AG08395 (cell line): ENCODE measurements at places on chromosomes 1 and 21.
A peak's percentile ranks its signal among the peaks of the same experiment; 100 is the strongest.

DNA sequence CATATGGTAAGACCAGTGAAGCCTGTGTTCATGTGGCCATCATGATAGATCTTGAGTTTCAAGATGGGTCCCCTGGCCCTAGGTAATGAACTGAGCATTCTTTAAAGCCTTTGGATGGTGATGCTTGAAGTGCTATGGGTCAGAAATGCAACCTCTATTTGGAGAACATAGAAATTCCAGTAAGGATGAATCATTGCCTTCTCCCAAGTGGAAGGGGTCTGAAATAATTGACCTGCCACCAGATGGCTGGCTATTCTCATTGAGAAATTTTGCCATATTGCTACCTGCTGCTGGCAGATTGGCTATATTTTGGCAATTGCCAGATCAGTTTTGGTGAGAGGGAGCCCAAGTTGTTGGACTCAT is 739 bp upstream of the IFI6 start:
- peak; percentile 49 for DNase-seq

DNA sequence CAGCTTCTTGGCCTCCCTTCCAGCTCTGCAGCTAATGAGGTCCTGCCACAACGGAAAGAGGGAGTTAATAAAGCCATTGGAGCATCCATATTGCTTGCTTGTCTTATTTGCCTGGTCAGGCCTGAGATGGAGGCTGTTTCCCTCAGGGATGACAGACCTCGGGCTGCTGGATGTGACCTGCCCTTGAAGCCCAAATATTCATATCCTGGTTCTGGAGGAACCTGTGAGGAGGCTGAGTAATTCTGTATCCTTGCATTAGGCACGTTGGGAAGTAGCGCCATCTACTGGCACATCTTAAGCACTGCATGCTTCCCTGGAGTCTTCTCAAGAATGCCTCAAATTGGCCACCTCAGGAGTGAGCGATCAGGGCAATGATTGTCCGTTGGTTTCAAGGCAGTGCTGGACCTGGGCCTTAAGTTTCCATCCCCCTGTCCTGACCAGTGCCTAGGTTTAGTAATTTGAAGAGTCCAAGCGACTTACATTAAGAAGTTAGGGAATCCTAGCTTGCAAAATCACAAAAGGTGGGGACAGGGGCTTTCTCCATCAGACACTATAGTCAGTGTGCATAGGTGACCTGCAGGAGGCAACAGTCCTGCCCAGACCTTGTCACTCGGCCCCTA is 13.8 kb upstream of the NASP start:
- peak; percentile 81 for DNase-seq

- peak; percentile 74 for DNase-seq
Observed at GRCh38 chr1:59446257-59446901, 149.5 kb downstream of the FGGY start.

- no peak for DNase-seq
Observed at GRCh38 chr1:247317702-247318101, 14.0 kb downstream of the ZNF496 start.

GRCh38 chr1:21665711-21666575 is 3.2 kb downstream of the RAP1GAP start:
- peak; percentile 41 for DNase-seq

- DNase-seq: no peak
Observed at GRCh38 chr1:45317166-45317565, 9.5 kb upstream of the HPDL start.

DNA sequence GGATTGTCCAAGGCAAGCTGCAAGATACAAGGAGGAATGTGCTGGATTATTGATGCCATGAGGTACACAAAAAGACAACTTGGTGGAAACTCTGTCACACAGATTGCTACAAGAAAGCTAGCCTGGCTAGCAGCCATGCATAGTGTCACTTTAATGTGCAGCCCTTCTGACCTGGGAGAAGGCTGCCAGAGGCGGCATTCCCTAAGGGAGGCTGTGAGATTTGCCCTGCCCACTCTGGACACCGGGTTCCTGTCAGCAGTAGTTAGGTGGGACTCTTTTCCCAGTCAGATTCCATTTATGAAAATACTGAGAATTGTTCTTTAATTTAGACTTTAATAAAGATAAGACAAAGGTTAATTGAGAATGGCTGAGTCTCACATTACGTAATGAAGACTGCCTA is 47.8 kb upstream of the SYT6 start:
- DNase-seq: no peak

- no peak for DNase-seq
Observed at GRCh38 chr1:44932151-44932550, 54.2 kb downstream of the EIF2B3 start.

GRCh38 chr1:199690496-199690895 is 337.0 kb upstream of the NR5A2 start:
- no peak for DNase-seq

GRCh38 chr1:232074265-232074664 is 447.7 kb downstream of the DISC1 start:
- DNase-seq: no peak

- peak; percentile 53 for DNase-seq
Observed at GRCh38 chr1:245154429-245155271, at the start of gene KIF26B. Gene KIF26B, plus strand, starts transcription at chr1:245154985. Its CDS starts 440 bp downstream, at chr1:245155425.

DNA sequence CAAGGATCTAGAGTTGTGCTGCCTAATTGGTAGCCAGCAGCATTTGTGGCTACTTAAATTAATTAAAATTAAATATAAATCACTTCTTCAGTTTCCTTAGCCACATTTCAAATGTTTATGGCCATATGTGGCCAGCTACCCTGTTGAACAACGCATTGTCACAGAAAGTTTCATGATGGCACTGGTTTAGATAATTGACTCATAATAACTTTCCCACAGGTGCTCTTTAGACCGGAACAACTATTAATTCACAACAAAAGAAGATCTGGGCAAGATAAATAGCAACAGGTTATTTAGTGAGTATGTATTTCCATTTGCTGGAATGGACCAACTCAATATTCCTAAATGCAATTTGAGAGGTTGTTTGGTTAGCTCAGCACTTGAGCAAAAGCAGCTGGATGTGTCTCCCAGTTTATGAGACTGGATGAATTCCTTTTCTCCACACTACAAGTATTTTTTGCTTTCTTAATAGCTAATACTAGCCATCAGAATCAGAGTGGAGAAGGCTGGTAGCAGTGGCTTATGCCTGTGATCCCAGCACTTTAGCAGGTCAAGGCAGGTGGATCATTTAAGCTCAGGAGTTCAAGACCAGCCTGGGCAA is 3.7 kb upstream of the AMIGO1 start:
- DNase-seq: no peak

DNA sequence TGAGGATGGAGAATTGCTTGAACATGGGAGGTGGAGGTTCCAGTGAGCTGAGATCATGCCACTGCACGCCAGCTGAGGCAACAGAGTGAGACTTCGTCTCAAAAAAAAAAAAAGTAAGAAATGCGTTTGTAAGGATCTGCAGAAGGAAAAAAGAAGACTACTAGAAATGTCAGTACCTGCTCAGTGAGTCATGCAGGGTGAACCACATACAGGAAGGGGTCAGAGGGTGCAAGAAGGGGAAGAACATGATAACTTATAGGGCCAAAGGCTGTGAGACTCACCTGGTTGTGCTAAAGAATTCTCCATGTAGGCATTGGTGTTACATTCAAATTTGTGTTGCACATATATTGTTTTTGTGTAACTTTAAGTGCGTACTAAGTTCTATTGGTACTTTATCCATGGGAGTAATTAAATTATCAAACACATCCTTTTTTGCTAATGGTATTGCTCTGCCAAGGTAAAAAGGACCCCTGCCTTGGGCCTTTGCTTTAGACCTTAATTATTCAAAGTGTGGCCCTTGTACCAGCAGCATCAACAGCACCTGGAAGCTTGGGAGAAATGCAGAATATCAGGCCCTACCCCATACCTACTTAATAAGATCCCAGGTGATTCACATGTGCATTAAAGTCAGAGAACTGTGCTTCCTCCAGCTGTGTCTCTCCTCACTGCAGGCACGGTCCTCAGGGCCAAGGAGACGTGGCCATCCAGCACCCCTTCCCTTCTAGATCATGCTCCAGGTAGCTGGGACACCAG is 96.4 kb upstream of the PPP2R5A start:
- DNase-seq: no peak

DNA sequence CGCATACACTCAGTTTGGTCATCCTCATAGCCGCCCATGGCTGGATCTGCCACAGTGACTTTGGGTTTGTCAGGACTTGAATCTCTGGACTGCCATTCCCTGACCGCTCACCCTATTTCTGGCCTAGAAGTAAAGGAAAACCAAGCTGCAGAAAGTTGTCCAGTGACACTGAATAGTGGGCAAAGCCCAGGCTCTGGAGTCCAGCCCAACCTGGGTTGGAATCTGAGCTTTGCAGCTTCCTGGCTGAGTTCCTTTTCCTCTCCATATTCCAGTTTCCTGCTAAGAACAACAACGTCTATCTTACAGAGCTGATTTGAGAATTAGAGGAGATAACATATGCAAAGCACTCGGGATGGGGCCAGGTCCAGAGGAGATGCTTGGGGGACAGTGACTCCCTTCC is 15.6 kb upstream of the EIF4G3 start:
- no peak for DNase-seq

- DNase-seq: no peak
Observed at GRCh38 chr21:36730291-36731281, 31.7 kb downstream of the SIM2 start.

- DNase-seq: peak; percentile 83
Observed at GRCh38 chr1:214445831-214446614, 105.4 kb downstream of the PTPN14 start.

DNA sequence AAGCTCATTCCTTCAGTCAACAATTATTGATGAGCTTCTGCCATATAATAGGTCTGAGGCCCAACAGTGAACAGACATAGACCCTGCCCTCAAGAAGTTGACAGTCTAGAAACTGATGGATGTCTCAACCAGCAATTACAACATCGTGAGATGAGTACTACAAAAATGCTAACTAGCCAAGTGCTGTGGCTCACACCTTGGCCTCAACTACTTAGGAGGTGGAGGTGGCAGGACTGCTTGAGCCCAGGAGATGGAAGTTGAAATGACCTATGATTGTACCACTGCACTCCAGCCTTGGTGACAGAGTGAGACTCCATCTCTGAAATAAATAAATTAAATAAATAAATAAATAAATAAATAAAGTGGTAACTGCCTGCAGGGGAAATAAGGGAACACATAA is 11.7 kb upstream of the PTP4A2 start:
- DNase-seq: no peak

DNA sequence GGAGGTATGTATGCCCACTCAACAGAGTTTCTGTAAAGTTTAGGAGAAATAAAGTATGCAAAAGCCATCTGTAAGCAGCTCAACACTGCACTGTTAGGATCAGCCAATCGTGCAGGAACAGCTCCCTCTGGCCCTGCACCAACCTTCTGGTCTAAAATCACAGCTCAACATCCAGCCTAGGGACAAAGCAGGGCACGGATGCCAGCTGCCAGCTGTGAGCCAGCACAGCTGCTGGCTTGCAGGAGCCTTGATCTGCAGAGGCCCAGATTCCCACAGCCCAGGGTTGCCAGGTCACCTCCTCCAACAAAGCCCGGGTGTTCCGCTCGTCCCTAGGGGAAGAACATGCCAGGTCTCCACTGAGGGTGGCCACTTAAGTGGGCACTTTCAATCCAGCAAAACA is 8.6 kb downstream of the ACOT7 start:
- DNase-seq: no peak

DNA sequence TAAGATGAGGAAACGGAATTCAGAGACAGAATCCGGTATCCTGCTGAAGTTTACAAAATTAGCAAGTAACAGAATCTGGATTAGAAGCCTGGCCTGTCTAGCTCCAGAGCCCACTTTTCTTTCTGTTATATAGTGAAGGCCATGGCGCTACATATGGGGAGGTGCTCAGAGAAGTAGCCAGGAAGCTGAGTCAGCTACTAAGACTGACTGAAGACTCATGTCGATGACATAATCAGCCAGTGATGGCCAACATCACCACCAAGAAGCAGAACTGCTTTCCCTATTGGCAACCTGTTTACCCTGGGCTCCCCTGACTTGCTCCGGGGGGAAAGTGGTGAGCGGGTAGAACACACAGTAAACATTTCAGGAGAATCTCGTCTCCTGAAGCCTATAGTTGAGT is 18.8 kb downstream of the LRRC52 start:
- DNase-seq: no peak

DNA sequence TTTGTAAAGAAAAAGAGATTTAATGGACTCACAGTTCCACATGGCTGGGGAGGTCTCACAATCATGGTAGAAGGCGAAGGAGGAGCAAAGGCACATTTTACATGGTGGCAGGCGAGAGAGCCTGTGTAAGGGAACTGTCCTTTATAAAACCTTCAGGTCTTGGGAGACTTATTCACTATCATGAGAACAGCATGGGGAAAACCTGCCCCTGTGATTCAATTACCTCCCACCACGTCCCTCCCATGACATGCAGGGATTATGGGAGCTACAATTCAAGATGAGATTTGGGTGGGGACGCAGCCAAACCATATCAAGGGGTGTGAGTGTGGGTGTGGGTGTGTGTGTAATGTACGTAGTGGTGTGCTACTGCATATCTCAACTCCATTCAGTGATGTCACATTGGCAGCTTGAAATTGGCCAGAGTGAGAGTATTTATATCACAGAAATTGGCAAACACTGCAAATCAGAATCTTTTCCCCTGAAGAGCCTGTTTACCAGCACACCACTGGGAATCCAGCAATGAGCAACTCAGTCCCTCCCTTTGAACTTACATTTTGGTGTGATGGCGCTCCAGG is 5.4 kb downstream of the ARHGEF10L start:
- no peak for DNase-seq

DNA sequence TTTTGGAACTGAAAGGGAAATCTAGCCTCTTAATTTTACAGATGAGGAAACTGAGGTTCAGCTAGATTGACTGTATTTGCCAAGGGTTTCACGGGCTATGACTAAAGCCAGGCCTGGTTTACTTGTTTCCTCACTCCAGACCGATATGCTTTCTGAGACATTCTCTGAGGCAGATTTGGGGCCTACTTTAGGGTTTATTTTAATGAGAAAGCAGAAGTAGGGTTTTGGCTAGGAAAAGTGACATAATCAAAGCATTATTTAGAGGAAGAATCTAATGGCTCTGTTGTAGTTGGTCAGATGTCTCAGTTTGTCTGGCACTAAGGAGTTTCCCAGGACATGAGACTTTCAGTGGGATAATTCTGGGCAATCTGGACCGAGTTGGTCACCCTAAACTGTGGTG is 1.5 kb upstream of the RPTN start:
- no peak for DNase-seq

GRCh38 chr1:109134423-109134822 is 20.5 kb downstream of the ELAPOR1 start:
- no peak for DNase-seq

- no peak for DNase-seq
Observed at GRCh38 chr1:53137729-53138128, 4.7 kb downstream of the SLC1A7 start.

DNA sequence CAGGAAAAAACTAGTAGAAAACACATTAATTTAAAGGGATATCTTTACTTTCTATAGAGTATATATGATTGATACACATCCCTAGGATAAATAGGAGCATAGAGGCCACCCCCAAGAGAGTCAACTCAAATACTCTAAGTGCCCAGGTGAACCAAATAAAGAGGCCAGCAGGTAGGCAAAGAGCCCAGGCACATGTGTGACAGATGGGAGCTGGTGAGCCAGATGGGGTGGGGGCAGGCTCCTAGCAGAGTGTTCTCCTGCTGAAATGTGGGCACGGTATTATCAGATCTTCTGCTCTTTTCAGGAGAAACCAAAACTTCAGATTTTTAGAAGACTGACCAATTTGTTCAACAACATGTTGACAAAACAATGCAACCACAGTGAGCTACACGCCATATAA is 333.4 kb upstream of the PKN2 start:
- DNase-seq: no peak
